ENCODE measurements at places on chromosomes 3 and 15.

- no peak for DNase-seq
Observed at GRCh38 chr3:175411946-175412345, 552.8 kb downstream of the NAALADL2 start.

DNA sequence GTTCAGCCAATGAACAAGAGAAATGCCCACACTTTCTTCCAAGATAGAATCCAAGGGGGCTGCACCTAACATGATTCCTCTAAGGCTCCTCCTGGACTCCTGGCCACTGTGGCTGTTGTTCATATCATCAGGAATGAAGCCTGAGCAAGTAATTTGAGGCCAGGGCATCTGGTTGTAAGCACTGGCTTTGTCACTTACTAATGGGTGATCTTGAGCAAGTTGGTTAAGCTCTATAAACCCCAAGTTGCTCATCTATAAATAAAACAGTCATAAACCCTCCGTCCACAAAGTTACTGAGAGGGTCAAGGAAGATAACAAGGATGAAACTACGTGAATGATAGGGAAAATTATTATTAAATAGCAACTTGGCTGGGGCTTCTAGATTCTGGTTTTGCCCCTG is 58.3 kb downstream of the CDC25A start:
- DNase-seq, result no peak

GRCh38 chr3:150434234-150434633 is 26.1 kb downstream of the TSC22D2 start:
- DNase-seq, result no peak

DNA sequence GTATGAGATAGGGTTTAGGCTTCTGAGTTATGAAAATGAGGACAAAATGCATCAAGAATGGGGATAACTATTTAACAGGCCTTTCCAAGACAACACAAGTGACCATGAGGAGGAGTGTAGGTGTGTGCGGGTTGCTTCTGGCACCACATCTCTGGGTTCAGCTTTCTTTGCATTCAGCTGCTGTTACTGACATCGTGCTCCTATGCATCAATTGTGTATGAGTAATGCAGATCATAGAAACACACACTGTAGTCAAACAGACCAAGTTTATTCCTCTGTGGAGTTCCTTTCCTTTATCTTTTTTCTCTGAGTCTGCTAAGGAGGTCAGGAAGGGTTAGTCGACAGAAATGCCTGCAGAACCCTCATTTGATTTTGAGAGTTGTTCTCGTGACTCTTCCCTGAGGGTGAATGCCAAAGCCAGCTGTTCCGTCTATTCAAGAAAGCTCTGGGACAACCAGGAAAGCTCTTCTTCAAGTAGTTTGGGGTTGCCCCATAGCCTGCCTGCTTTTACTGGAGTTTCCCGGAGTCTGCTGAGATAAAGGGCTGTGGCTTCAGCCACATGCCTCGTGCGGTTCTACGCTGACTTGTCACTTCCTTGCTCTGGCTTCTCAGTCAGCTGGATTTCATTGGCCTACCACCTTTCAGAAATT is 136.7 kb upstream of the TLE3 start:
- no peak for DNase-seq

Data from activated CD4-positive, alpha-beta T cell treated with anti-CD3 and anti-CD28 coated beads for 1 hour (primary cell).